NCI-H460 (cell line): ENCODE measurements at places on chromosomes 3 and 15. TPM values are rescaled to one million over a fixed set of nuclear protein-coding genes. Genes with fewer than 3 reads are reported as not detected.

Gene ZNF80
- total RNA-seq = not detected in 2 replicates

Gene TERC
- 14.7 and 17.6 TPM in 2 replicates for total RNA-seq

Gene MED12L
- total RNA-seq = 0.35 and 0.54 TPM in 2 replicates

Gene TXNRD3
- total RNA-seq = 4.2 and 5.6 TPM in 2 replicates

Gene PLSCR2
- total RNA-seq = 0.43 TPM in 1 of 2 replicates, not detected in the other

Gene ANKUB1
- total RNA-seq = not detected in 2 replicates

Gene PSTPIP1
- total RNA-seq = not detected in 2 replicates

Gene GPR176
- total RNA-seq = 0.84 and 1.0 TPM in 2 replicates

Gene DCBLD2
- total RNA-seq = 54.0 and 54.1 TPM in 2 replicates

Gene RGMA
- 0.42 and 0.72 TPM in 2 replicates for total RNA-seq

Gene CYP1A1
- not detected in 2 replicates for total RNA-seq

Gene BSN
- 0.05 and 0.12 TPM in 2 replicates for total RNA-seq
